CD4-positive, CD25-positive, alpha-beta regulatory T cell (primary cell): ENCODE measurements at places on chromosomes 11 and 22.

- DNase-seq: no peak
Observed at GRCh38 chr22:38220163-38220562, 18.4 kb downstream of the MAFF start.

GRCh38 chr11:57354699-57355098 lies 16.5 kb downstream of the P2RX3 start:
- DNase-seq: no peak

DNA sequence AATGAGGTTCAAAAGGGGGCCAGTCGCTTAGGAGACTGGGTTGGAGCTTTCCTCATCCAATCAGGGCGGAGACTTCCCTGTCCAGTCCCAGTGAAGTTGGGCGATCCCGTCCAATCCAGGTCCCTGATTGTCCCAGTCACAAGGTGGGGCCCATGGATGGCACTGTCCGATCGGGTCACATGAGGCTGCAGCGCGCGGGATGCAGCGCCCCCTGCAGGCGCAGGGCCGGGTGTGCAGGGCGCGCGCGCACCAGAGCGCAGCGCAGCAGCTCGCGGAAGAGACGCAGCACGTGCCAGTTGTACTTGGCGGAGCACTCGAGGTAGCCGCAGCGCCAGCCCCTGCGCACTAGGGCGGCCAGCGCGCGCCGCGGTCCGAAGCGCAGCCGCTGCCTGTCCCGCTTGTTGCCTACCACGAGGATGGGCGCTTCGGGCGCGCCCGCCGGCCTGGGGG lies 2.3 kb downstream of the RASL10A start:
- DNase-seq: no peak

DNA sequence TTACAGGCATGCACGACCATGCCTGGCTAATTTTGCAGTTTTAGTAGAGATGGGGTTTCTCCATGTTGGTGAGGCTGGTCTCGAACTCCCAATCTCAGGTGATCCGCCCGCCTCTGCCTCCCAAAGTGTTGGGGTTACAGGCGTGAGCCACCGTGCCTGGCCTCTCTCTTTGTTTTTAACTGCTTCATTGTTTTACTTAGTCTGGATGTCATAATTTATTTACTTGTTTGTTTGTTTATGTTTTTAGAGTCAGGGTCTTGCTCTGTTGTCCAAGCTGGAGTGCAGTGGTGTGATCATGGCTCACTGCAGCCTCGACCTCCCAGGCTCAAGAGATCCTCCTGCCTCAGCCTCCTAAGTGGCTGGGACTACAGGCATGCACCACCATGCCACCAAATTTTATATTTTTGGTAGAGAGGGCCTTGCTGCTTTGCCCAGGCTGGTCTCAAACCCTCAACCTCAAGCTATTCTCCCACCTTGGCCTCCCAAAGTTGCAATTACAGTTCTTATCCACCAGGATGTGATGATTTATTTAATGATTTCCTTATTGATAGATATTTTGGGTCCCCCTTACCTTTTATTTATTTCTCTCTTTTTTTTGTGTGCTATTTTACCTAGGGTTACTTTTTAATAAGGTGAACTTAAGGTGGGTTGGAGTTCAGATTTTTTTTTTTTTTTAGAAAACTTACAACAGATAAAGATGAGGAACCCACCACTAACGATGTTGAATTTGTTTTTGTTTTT lies 52.6 kb upstream of the ADA2 start:
- no peak for DNase-seq

DNA sequence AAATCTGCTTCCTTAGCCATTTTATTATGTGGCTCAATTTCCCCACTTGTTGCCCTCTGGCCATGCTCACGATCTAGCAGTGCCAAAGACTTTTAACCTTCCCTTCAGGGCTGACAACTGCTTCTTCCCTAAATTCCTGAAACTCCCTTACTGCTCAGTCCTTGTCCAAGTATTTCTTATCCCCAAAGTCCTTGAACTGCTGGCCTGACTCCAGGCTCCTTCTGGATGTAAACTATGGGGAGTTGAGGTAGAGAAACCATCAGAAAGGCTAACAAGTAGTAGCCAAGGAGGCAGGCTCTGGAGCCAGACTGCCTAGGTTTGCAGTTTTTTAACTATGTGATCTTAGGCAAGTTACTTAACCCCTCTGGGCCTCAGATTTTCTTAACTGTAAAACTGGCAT lies 258.7 kb upstream of the CCDC90B start:
- DNase-seq: no peak

DNA sequence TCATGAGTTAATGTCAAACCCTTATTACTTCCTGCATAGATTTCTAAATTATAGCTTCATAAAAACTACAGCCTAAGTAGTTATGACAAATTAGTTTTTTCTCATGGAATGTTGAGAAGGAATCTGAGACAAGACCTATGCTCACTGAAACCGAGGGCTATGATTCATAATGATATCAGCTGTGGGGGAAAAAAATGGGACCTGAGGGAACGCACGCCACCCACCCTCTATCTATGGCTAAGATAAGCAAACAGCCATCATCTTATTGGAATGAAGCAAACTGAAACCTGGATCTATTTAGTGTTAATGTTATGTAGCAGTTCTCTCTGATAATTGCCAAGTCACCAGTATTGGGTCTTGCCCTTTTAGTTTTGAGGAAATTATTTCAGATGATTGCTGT lies 906.9 kb upstream of the RAG2 start:
- no peak for DNase-seq

DNA sequence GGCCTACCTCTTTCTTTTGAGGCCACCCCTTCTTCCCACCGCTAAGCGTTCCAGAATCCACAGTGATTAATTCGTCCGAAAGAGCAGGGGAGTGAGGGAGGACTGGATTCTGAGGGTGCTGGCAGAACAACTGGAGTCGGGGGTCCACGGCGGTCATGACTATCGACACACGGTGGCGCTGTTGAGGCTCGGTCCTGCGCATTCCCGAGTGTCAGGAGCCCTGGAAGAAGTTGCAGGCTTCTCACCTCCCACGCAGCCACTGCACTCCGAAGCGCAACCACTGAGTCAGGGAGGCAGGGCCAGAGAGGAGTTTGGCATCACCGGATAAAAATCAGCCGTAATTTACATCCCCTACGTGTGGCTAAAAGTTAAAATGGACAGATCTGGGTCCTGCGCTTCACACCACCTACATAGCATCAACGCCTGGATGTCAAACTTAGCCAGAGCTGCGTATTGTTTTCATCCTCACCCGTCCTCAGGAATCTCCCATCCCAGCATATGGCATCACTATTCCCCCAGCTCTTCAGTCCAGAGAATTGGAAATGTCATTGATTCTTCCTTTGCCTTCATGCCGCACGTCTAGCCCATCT lies 10.7 kb upstream of the CTSF start:
- DNase-seq: peak; percentile 64

DNA sequence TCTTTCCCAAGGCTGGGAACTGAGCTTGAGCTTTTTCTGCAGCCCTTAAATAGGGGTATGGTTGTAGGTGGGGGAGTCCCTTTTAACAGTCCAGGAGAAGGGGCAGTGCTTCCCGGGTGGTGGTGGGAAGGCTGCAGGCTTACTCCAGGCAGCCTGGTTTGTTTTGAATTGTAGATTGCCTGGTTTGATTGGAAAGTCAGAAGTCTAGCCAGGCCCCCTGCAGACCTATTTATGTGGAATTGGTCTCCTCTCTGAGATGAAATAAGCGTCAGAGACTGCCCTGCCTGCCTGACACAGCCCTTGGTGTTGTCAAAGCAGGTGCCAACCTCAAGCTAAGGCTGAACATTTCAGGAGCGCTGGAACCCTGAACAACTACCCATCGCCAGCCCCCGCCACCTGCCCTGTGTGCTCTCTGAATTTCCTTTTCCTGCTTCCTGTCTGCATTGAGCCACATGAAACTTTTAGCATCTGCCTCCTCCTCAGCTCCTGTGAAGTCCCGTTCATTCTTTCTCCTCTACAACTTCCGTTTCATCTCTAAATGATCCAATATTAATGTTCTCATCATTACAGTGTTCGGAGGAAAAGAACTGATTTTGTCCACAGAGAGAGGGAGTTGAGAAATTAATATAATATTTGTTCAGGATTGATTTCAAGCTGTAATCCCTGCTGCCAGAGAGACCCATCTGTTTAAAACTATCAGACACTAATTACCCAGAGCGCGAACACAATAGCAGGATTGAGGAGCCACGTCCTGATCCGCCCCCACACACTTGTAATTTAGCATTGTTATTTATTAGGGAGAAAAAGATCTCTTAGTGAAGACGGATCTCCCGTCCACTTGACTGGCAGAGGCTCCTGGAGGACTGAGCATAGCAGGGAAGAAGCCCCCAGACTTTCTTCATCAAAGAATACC lies 136.5 kb downstream of the TRIM29 start:
- no peak for DNase-seq

- no peak for DNase-seq
Observed at GRCh38 chr22:29309332-29310064, 3.0 kb downstream of the GAS2L1 start.

DNA sequence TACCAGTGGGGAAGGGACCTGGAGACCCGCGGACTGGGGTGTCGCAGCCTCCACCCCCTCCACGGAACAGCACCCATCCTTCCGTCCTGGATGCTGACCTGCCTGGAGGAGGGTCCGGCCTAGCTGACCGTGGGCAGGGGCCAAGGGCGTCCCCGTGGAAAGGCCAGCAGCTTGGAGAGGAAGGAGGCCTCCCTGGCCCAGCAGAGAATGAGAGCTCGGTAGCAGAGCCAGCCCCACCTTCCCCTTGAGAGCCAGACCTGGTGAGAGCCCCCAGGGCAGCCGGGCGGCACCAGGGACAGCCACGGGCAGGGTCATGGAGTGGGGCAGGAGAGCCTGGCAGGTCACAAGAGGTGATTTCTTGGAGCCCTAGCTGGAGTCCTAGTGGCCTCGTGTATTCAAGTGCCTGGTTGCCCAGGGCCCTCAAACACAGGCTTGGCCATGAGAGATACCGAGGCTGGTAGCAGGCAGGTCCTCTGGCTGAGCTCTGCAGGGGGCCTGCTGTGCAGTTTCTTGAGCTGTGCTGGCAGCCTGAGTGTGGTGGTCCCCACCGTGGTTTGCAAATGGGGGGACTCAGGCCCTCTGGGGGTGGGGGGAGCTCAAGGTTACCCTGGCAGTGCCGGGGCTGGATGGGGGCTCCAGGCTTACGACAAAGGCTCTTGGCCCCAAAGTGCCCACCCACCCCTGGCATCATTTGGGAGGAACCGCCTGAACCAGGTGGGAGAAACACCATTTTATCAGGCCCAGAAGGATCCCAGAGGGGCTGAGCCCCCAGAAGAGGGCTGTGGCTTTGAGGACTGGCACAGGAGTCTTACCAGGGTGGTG lies 7.6 kb downstream of the TSPAN32 start:
- no peak for DNase-seq

- DNase-seq: no peak
Observed at GRCh38 chr11:86416494-86416893, 41.8 kb downstream of the CCDC81 start.

GRCh38 chr11:17560281-17561110 lies 13.4 kb downstream of the OTOG start:
- DNase-seq: no peak

GRCh38 chr11:47143322-47143721 lies 33.4 kb downstream of the ARFGAP2 start:
- DNase-seq: no peak

DNA sequence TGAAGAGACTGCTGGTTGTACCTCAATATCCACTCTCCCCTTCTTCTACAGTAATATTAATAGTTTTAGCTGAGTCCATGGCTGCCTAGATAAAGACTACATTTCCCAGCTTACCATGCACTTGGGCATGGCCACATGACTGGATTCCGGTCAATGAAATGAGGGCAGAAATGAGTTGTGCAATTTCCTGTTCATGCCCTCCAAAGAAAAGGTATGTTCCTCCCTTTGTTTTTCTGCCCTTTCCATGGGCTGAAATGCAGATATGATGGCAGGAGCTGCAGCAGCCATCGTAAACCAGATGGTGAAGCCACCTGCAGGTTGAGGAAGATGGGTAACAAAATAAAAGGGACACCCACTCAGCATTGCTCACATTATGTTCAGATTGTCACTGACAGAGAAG lies 15.3 kb upstream of the ELFN2 start:
- no peak for DNase-seq

DNA sequence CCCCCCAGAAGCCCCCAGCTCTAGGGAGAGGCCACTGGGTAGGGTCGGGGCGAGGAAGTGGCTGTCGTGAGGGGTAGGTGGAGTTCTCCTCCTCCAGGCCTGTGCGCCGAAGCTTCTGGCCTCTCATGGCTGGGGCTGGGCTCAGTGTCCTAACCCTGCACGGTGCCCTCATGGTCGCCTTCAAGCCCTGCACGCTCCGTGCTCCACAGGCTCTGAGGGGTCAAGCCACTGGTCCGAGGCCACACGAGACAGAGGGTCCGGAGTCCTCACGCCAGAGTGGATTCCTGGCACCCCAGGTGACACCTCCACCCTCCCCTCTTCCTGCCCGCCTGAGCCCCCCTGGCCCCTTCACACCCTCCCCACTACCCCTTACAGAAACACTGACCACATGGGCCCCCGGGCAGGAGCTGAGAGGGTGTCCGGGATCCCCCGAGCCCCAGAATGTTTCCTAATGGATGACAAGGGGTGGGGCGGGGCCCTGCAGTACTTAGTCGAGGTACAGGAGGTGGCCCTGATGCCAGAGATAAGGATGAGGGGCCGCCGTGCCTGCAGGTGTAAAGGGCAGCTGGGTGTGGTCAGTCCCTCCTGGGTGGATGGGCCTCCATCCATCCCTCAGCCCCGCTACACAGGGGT lies 997 bp upstream of the CDHR5 start:
- DNase-seq: no peak

DNA sequence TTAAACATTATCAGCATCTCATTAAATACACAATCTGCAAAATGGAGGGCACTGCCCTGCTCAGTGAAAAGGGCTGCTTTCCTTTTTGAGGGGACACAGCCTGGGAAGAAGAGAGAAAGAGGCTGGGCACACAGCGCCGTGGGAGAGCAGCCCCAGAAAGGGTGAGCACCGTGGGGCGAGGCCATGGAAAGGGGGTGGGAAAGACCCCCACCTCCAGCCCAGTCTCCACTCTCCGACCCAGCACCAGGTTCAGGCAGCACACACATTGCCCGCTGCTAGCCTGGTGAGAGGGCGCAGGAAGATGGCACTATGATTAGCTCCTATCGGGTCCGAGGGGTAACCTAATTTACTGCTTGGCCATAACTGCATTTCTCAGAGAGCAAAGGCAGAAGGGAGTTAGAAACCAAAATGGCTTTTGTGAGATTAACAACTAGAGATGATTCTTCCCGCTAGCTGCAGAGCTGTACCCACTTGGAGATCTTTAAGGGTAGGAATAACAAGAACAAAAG lies 104.0 kb upstream of the BID start:
- DNase-seq: no peak

GRCh38 chr11:119580081-119580480 lies 148.9 kb downstream of the NECTIN1 start:
- no peak for DNase-seq

- DNase-seq: no peak
Observed at GRCh38 chr11:57543593-57543992, 6.2 kb downstream of the SMTNL1 start.

- DNase-seq: no peak
Observed at GRCh38 chr22:40567106-40567505, 69.4 kb downstream of the MRTFA start.

GRCh38 chr22:44450503-44450902 lies 47.5 kb downstream of the RTL6 start:
- DNase-seq: no peak

GRCh38 chr22:36156119-36156514 lies 4.4 kb downstream of the APOL3 start:
- no peak for DNase-seq
